ENCODE measurements at places on chromosomes 2 and 18.

GRCh38 chr2:63192169-63192888 is 141.7 kb downstream of the OTX1 start:
- no peak for DNase-seq

DNA sequence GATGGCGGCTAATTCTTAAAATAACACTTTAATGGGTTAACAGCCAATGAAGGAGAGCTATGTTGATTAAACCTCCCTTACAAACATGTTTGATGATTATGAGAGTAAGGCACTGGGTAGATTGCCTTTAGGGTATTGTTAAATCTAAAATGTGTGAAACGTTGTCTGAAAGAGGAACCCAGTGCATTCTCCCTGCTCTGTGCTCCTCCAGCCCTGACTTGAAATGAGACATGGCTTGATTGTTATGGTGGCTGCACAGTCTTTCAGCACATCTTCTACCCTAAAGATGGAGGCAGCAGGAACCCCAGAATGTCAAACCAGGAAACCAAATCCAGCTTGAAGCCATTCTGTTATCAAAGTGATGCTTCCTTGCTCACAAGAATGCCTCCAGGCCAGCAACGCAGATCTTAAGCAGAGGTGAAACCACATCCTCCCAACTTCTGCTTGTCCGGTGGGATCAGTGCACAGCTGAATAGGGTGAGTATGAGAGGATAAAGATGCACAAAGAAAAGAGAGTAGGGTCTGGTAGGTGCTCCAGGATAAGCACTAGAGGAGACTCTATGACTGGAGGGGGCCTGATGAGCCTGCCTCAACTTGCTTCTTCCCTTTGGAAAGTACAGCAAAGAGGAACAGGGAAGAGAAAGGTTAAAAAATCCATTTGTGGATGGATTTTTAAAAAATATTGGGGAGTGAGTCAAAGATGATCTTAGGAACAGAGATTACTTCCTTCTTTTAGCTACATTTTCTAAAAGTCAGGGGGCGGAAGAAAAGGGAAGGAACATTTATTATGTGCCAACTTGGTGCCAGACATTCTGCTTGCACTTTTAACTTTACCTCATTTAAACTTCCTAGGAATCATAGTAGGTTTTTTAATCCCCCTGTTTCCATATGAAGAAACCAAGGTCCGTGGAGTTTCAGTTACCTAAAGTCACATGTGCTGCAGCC is 523.0 kb downstream of the TXNL1 start:
- no peak for DNase-seq

DNA sequence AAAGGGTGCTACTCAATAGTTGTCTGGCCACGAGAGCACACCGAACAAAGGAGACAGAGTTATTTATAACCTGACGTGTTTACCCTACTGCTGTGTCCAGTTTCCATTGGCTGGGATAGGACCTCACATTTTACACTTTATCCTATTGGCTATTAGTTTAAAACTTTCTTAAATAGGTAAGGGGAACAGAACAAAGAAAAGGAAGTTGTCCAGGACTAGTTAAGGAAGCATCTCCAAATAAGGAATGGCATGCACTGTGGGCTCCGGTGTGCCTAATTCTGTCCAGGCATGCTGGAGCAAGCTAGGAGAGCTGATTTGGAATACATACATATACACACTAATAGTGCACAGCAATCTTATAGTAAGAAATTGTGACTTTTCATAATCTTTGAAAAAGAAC is 72.2 kb downstream of the CAB39 start:
- DNase-seq: no peak

GRCh38 chr18:24187689-24188088 is 48.8 kb downstream of the CABYR start:
- no peak for DNase-seq

- no peak for DNase-seq
Measured at GRCh38 chr18:48761582-48761981, 189.2 kb downstream of the SMAD7 start.

GRCh38 chr18:62682371-62682770 is 33.0 kb upstream of the PHLPP1 start:
- no peak for DNase-seq

DNA sequence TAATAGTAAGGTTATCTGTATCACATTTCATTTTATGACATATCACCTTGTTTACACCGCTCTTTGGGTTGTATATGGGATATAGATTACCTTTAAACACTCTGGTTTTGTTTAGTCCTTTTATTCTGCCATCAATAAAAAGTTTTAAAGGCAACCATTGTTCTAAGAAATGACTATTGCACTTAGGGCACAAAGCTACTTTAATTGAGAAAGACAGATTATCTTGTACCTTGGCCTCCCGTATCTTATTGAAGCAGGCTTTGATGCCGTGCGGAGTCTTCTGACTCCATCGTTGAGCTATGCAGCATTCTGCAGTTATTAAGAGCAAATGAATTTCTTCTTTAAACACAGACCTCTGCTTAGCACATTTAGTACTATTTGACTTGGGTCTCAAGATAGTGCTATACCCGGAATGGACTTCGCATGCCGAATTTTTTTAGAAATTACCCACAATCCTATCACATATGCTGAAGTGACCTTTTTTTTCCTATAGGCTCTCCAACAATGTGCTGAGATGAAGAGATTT is 16.7 kb downstream of the PKDCC start:
- DNase-seq: no peak

DNA sequence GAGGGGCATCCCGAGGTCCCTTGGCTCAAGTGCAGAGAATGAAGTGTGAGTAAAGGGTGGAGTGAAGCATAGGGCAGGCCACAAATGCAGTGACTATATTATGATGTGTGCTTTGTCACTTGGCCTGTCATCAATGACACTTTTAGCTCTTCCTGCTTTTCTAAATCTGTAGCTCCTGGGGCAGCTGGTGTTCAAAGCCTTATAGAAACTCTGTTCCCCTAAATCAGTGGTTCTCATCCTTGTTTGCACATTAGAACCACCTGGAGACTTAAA is 135.6 kb upstream of the LGALSL start:
- DNase-seq: no peak

- no peak for DNase-seq
Measured at GRCh38 chr2:208466151-208466919, 59.7 kb downstream of the PTH2R start.

DNA sequence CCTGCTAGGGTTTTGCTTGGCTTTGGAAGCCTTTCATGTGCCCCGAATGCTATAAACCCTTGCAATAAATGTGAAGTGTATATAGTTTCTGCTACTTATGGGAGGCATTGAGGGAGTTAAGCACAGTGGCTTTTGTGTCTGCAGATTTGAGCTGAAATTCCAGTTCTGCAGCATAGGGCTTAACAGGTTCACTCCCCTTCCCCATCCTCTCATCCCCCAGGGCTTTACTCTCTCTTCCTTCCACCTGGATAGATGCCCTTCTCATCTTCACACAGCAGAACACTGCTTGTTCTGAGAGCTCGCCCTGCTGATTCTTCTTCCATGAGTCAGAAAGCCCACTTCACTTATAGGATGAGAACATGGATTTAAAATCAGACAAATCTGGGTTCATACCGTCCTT is 37.2 kb downstream of the SOX11 start:
- no peak for DNase-seq

DNA sequence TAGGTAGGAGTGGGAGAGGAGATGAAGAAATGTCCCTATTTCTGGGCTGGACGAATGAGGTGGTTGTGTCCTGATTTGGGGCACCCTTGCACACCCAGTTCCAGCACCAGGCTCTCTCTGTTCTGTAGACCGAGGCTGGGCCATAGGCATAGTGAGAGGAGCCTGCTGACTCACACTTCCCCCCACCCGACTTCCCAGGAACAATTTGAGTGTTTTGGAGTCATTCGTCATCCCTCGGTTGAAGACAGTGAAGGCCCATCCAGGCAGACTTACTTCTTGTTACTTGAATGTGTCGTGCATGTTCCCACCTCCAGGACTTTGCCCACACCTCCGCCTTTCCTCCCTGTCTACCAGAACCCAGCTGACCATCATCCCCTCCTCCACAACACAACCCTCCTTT is 179.1 kb downstream of the HAUS1 start:
- DNase-seq: no peak

DNA sequence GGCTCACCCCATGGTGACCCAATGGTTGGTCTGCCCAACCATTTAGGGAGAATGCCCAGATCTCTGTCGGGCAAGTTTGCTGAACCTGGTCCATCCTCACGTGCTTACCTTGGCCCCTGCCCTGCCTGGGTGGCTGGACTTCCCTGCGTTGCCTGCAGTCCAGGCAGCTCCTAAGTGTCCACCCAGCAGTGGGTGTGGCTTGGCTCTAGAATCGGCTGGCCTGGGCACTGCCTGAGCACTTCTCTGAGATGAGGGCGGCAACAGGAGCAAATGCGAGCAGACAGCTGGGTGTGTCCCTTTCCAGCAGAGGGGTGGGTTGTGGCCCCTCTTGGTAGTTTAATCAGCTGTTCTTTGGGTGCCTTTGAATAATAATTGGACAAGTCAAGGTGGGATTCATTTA is 11.3 kb downstream of the PCARE start:
- peak; percentile 77 for DNase-seq

DNA sequence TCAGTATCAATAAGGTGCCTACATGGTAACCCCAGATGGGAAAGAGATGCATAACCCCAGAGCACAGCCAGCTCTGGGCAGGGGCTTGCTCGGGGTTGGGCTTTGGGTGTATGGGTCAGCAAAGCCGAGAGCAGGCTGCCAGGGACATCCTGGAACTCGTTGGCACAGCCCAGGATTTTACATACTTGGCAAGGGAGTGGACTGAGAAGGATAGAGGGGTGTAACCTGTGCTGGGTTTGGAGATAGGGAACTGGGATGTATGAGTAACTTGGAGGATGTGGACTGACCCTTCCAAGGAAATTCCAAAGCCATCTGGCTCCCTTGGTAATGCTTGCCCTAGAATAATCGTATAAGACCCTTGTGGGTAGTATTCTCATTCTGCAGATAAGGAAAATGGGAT is 44.2 kb downstream of the GPR39 start:
- no peak for DNase-seq

DNA sequence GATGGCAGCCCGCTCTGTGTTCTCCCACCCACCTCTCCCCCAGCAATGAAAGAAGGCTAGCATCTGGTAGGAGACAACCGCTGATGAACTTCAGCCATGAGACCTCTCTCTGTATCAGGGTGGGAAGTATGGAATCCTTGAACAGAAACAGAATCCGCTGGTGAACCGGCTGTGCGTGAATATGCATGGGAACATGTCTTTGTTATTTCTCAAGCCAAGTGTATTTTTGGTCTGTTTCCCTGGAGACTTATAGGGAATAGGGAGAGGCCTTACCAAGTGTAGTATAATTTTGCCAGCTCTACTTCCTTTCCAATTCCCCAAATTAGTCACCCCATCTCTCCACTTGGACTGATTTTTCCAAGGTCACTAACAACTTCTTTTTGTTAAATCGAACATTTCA is 30.1 kb downstream of the WNT10A start:
- no peak for DNase-seq

- no peak for DNase-seq
Measured at GRCh38 chr2:37623406-37623805, 48.0 kb downstream of the CDC42EP3 start.

DNA sequence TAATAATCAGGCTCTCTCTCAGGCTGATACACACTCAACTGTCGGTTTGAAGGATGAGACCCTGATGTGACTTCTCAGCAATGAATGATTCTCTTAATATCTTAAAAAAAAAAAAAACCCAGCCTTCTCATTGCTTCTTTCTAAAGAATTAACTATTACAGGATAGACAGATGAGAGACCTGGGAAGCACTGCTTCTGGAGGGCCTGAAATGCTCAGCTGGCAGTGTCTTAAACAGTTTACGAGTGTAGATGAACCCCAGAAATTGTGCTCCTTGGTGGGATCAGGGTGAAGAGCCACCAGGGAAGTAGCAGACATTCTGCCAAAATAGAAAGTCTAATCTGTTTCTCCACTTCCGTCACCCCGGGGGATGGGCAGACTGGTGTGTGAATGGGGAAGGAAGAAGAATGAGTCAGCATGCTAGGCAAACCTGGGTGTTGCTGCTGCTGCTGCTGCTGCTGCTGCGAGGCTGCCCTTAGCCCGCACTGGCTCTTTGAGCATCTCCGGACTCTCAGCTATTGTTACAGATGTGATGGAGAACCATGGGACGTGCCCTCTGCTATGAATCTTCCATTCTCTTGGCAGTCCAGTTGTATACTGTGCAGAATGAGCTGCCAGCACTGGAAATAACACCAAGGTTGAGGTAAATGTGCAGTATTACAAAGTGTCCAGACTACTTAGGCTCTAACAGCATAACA is 158.4 kb downstream of the SETBP1 start:
- DNase-seq: peak; percentile 76

- no peak for DNase-seq
Measured at GRCh38 chr2:100780203-100781008, 39.5 kb upstream of the NPAS2 start.

DNA sequence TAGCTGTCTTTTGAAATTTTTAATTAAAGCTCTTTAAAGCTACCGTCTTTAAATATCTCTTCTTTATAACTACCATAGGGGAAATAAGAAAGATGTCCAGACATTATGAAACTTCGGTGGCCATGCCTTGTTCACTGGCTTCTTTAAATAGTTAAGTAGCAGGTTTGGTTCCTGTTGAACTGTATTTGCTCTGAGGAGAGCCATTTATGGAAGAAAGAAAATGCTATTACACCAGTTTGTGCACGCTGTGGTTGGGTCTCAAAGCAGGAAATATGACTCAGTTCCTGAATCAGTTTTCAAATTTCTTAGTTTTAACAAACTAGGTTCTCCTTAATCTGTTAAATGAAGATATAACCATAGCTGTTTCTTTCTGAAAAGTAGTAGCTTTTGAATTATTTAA is 12.2 kb downstream of the ARPC2 start:
- no peak for DNase-seq

DNA sequence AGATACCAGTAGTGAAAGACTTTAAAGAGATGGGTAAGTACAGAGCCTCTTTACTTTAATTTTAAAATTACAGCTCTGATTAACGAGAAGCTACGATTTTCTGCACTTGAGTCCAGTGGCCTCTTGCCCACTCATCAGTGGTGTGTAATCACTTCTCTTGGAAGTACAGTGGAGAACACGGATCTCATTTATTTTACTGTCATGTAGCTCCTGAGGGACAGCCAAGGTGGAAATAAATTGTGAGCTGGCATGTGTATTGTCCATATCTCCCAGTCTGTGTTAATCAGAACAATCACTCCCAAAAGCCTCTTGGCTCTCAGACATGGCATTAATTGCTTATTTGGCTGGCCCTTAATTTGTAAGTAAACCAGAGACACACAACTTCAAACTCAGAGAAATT is 69.4 kb downstream of the LOXHD1 start:
- DNase-seq: no peak

GRCh38 chr2:11434443-11434842 is 31.5 kb downstream of the E2F6 start:
- DNase-seq: no peak

- no peak for DNase-seq
Measured at GRCh38 chr18:8402237-8402636, 207.0 kb upstream of the RAB12 start.

GRCh38 chr2:130836501-130837174 is at the start of gene ARHGEF4:
Gene ARHGEF4 (plus strand): TSS chr2:130836914. CDS start chr2:130836954, 40 bp downstream.
- no peak for DNase-seq

- no peak for DNase-seq
Measured at GRCh38 chr2:225008935-225009334, 33.3 kb downstream of the DOCK10 start.

- no peak for DNase-seq
Measured at GRCh38 chr2:203396667-203397066, 68.5 kb downstream of the ABI2 start.

Measured in sciatic nerve (tissue), 2 donors.